Aortic smooth muscle cell (primary cell): ENCODE measurements at places on chromosomes 11 and 22. TPM values are rescaled to one million over a fixed set of nuclear protein-coding genes. Genes with fewer than 3 reads are reported as not detected.

Gene VSIG10L2
- total RNA-seq: not detected in 2 replicates

Gene SLC2A11
- 11.1 and 11.3 TPM in 2 replicates for total RNA-seq

Gene APOA4
- not detected in 2 replicates for total RNA-seq

Gene TMEM184B
- total RNA-seq: 24.6 and 36.1 TPM in 2 replicates

Gene ADM2
- total RNA-seq: under 0.01 and 0.37 TPM in 2 replicates

Gene RFPL2
- total RNA-seq: not detected in 2 replicates

Gene CD151
- total RNA-seq: 687 and 834 TPM in 2 replicates

Gene OR8G1
- total RNA-seq: not detected in 2 replicates

Gene KCNQ1OT1
- total RNA-seq: 2.0 and 2.3 TPM in 2 replicates

Gene PARVG
- 0.06 and 0.13 TPM in 2 replicates for total RNA-seq
